ENCODE measurements at places on chromosomes 2 and 18. TPM values are rescaled to one million over a fixed set of nuclear protein-coding genes. Genes with fewer than 3 reads are reported as not detected.

The PTGR3 gene
- 8.2 TPM for total RNA-seq

The FBXO11 gene
- 39.6 TPM for total RNA-seq

The TXNDC2 gene
- total RNA-seq = 0.87 TPM

The AP1S3 gene
- 34.3 TPM for total RNA-seq

The UPP2 gene
- not detected for total RNA-seq

The ADGRF3 gene
- total RNA-seq = not detected

The TFCP2L1 gene
- total RNA-seq = 3.5 TPM

The MFSD6 gene
- 23.0 TPM for total RNA-seq

The TTN gene
- total RNA-seq = 1.1 TPM

The OSBPL6 gene
- 4.0 TPM for total RNA-seq

The CDH7 gene
- total RNA-seq = 7.3 TPM

The GREB1L gene
- 6.3 TPM for total RNA-seq

- DNase-seq = no peak
Measured at GRCh38 chr18:2681993-2682603, 26.6 kb downstream of the SMCHD1 start.

DNA sequence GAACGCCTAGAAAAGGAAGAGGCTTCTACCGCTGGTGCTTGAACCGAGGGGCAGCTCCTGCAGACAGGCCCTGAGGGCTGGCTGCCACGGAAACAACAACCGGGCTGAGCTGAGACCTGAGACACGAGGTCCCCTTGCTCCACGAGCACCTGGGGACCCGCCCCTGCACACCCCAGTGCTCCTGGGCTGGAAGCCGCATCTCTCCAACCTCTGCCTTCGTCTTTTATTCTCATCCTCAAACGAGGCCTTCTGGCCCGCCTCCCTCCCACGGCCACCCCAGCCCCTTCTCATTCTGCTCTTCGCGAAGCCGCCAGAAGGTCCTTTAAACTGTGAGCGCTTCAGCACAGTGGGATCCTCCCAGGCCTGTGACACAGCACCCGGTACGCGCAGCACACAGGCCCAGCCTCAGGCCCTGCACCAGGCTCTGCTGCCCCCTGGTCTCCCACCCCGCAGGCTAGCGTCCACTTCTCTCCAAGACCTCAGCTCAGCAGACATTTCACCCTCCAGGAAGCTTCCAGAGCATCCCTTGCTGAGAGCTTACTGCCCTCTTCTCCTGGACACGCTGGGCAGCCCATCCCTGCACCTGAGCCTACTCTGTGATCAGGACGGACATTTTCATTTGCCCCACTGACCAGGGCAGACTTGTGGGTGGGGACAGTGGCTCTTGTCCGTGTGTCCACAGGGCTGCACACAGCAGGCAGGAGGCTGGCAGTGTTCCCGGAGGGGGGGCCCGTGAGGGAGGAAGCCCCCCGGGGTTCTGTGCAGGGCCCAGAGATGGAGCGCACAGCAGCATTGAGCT is 149.7 kb downstream of the PXDN start:
- no peak for DNase-seq

- no peak for DNase-seq
Measured at GRCh38 chr2:136665736-136666135, 99.6 kb upstream of the THSD7B start.

GRCh38 chr2:70947556-70948184 is 12.0 kb downstream of the ATP6V1B1 start:
- peak; percentile 60 for DNase-seq

GRCh38 chr2:191643429-191643828 is 34.5 kb upstream of the NABP1 start:
- DNase-seq = no peak

DNA sequence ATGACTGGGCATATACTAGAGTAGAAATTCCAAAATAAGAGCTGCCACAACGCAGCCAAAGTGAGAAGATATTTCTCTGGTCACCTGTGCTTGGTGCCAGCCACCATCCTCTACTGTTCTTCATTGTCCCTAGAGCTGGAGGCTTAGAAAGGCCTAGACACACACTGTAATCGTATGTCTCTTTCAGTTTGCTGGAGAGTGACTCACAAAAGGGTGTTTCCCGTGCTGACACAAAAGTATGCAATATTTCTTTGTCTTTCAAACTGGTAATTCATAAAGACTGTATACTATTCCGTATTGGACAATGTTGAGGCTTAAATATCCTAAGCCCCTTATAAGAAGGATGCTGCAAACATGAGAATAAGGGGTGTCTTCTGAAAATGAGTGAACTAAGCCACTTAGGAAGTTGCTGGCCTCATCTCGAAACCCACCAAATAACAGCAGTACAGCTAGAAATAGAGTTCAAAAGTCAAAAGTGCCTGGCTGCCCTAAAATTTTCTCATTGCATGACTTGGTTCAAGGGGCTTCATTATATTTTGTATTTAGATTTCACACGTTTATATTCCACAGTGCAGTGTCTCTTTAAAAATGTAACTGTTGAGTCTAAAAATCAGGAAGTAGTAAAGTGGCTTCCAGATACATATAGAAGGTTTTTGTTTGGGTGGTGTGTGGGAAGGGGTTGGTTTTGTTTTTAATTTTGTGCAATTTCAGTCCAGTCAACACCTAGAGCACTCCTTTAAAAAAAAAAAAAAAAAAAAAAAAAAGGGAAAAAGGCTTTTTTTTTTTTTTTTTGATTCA is 601.1 kb downstream of the ARHGAP15 start:
- peak; percentile 77 for DNase-seq

DNA sequence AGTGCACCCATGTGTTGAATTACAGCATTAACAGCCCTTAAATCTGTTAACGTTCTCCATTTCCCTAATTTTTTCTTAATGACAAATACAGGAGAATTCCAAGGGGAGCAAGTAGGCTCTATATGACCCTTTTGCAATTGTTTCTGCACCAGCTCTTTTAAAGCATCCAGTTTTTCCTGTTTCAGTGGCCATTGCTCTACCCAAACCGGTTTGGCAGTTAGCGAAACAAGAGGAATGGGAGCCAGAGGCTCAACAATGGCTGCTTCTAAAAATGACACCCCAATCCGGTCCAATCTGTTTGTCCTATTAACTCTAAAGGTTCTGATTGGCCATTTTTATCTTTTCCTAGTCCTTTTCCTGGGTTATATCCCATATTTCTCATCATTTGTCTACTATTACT is 15.1 kb upstream of the SUCLG1 start:
- peak; percentile 74 for DNase-seq

- DNase-seq = no peak
Measured at GRCh38 chr18:21449367-21450290, 150.9 kb downstream of the ESCO1 start.

DNA sequence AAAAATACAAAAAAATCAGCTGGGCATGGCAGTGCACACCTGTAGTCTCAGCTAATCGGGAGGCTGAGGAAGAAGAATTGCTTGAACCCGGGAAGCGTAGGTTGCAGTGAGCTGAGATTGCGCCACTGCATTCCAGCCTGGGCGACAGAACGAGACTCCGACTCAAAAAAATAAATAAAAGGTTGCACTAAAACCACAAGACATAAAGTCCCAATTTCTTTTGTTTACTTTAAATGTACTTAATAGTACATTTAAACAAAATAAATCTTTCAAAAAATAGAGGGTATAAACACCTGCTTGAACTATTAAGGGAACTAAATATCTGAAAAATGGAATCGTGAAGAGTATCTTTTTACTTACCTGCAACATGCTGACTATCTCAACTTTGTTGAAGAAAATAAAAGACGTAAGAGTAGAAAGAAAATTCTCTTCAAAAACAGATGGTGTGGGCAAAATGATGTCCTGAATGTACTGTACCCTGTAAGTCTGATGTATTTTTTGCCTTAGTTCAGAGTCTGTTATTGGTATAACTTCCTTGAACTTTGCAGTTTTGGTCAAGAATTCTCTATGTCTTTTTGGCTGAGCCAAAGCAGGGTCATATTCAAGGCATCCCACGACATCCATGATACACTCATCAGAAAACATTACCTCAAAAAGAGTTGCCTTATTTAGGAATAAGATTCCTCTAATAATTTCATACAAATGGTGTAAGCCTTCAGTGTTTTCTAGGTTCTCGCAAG is 19.2 kb downstream of the PPP4R3B start:
- DNase-seq = no peak

Measured in PC-3 (cell line).